ENCODE measurements at places on chromosomes 16 and 17.

GRCh38 chr16:65453646-65454045 is 331.8 kb upstream of the CDH11 start:
- DNase-seq, result no peak

DNA sequence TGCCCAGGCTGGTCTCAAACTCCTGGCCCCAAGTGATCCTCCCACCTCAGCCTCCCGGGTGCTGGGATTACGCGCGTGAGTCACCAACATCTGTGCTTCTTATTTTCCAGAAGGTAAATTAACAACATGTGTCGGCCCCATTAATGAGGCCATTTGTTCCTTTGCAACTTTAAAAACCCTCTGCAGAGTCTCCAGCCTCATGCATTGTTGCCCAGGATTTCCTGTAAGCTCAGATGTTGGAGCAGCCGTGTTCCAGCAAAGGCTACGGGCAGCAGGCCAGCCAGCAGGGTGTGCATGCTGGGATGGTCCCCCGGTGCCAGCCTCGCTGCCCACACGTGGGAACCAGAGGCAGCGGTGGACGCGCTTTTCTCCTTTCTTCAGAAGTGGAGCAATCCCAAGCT is 19.1 kb upstream of the HEXD start:
- DNase-seq, result no peak

DNA sequence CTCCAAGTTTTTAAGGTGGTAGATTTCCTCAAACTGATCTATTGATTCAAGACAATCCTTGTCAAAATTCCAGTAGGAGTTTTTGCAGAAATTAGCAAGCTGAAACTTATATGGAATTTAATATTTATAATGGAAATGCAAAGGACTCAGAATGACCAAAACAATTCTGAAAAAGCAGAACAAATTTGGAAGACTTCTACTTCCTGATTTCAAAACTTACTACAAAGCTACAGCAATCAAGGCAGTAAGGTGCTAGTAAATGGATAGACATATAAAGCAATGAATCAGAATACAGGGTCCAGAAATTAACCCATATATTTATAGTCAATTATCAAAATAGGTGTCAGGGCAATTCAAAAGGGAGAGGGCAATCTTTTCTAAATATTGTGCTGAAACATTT is 11.8 kb upstream of the IL21R start:
- DNase-seq, result no peak

DNA sequence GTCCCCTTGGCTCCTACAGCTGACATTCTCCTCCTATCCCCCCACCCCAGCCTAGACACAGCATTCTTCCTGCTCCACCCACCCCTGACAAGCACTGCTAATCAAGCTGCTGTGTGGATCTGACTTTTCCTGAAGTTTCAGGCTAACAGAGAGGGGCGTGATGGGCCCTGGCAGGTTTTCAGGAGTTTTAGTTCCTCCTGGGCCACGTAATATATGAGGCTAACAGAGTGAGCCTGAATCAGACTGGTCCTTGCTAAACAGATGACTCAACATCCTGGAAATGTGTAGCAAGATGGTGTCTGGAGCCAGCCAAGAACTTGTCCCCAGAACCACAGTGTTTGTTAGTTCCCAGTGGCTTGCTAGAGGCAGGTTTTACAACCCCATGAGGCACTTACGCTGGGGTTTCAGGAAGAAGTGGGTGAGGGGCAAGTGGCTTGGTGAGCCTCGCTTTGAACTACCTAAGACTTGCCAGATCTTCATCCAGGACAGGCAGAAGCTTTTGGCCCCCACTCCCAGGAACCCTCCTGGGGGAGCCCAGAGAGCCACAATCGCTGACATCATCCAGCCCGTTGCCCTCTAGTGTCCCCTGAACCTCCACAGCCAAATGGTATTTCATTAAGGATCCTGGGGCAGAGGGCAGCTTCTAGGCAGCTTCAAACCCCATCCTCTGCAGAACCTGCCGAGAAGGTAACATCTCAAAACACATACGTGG is 15.9 kb downstream of the TMEM92 start:
- DNase-seq, result no peak

- DNase-seq, result no peak
Observed at GRCh38 chr16:55437625-55438024, 41.4 kb upstream of the MMP2 start.

- no peak for DNase-seq
Observed at GRCh38 chr17:80853076-80853475, 138.6 kb upstream of the CHMP6 start.
